Activated naive CD8-positive, alpha-beta T cell treated with anti-CD3 and anti-CD28 coated beads, Interleukin-2, amount 10 ng/mL, durations not matched to agents 7 days and 5 days (primary cell): ENCODE measurements at places on chromosomes 5 and 9. TPM values are rescaled to one million over a fixed set of nuclear protein-coding genes. Genes with fewer than 3 reads are reported as not detected.

DNA sequence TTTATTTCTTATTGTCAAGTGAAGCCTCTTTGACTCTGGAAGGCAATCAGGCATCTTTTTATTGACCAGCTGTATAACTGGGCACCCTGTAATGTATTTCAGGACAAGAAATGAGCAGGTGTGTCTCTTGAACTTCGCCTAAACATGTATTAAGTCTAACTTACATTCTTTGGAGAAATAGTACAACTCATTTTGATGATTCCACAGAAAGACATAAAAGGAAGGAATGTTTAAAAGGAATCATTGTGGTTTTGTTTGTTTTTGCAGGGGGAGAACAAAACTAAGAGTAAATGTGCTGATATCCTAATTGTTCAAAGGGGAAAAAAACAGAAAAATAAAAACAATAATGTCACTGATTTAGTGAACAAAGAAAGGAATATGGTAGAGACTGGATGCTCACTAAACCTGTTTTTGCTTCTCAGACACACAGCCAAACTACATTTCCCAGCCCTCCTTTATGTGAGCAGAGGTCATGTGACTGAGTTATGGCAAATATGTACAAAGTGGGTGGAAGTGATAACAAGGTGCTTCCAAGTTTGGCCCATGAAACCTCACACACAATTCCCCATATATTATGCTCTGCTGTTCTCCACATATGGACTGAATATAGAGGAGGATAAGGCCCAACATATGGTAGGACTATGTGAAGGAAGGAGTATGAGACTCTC lies 150.6 kb upstream of the ACOT12 start:
- peaks cover 2% of the 10 kb centered on the region for H3K36me3 ChIP-seq
- H3K4me3 ChIP-seq, result no peak overlapping the region
- DNase-seq, result no peak
- no peaks in the 10 kb centered on the region for H3K27me3 ChIP-seq
- no peak overlapping the region for H3K27ac ChIP-seq

DNA sequence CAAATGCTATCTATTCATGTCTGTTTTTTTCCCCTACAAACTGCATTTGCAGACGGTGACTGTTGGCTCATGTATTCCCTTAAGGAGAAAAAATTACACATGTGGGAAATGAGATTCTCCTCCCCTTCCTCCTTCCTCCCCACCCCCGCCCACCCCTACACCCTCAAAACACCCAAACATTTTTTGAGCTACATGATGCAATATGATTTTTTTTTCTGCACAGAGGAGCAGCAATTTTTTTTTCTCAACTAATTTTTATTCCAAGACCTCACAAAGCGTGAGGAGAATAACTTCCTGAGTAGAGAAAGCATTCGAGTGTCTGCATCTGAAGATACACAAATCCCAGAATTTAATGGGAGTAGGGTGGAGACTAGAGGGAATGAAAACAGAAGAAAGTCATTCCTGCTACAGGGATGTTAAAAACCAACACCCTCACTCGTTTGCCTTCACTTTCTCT lies 118.1 kb downstream of the PRDM6 start:
- no peak overlapping the region for H3K4me3 ChIP-seq
- no peak overlapping the region for H3K27ac ChIP-seq
- H3K36me3 ChIP-seq, result no peaks in the 10 kb centered on the region
- no peaks in the 10 kb centered on the region for H3K4me1 ChIP-seq
- H3K27me3 ChIP-seq, result peaks cover 3% of the 10 kb centered on the region

The SHISAL2B gene
- total RNA-seq, result not detected

The ZBED3 gene
- total RNA-seq, result 3.8 TPM

GRCh38 chr5:113776168-113776567 lies 262.7 kb downstream of the YTHDC2 start:
- no peak overlapping the region for H3K27ac ChIP-seq
- H3K4me3 ChIP-seq, result no peak overlapping the region
- H3K4me1 ChIP-seq, result no peaks in the 10 kb centered on the region

GRCh38 chr5:9231842-9232241 lies 314.0 kb downstream of the SEMA5A start:
- H3K27me3 ChIP-seq, result no peaks in the 10 kb centered on the region
- no peaks in the 10 kb centered on the region for H3K36me3 ChIP-seq
- DNase-seq, result no peak
- H3K4me3 ChIP-seq, result no peak overlapping the region
- H3K27ac ChIP-seq, result no peak overlapping the region
- no peaks in the 10 kb centered on the region for H3K4me1 ChIP-seq

DNA sequence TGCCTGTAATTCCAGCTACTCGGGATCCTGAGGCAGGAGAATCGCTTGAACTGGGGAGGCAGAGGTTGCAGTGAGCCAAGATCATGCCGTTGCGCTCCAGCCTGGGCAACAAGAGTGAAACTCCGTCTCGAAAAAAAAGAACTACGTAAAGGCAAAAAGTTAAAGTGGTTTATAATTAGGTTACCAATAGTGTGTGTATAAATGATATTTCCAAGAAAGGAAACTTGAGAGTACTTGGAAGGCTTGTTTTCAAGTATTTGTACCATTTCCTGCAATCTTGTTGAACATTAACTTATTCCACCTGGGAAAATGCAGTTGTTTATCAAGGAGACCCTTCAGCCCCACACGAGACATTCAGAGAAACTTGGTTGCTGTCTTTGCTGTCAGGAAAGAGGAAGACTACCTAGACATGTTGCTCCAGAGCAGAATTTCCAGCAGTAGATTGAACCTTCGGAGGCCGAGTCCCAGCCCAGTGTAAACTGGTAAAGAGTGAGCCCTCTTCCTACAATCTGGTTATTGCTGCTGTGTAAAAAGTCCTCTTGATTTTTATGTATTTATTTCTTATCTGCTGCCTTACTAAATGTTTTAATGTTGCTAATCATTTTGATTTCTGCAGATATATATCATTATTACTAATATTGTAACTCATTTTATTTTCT lies 30.1 kb downstream of the STXBP1 start:
- no peaks in the 10 kb centered on the region for H3K36me3 ChIP-seq
- no peak overlapping the region for H3K4me3 ChIP-seq
- no peak overlapping the region for H3K27ac ChIP-seq
- H3K4me1 ChIP-seq, result no peaks in the 10 kb centered on the region
- no peak for DNase-seq

The PCDHA7 gene
- total RNA-seq, result not detected

The IL9 gene
- not detected for total RNA-seq

GRCh38 chr9:16069671-16070454 lies 517.0 kb downstream of the CCDC171 start:
- H3K27ac ChIP-seq, result no peak overlapping the region
- H3K4me1 ChIP-seq, result no peaks in the 10 kb centered on the region
- no peaks in the 10 kb centered on the region for H3K36me3 ChIP-seq
- no peaks in the 10 kb centered on the region for H3K27me3 ChIP-seq

DNA sequence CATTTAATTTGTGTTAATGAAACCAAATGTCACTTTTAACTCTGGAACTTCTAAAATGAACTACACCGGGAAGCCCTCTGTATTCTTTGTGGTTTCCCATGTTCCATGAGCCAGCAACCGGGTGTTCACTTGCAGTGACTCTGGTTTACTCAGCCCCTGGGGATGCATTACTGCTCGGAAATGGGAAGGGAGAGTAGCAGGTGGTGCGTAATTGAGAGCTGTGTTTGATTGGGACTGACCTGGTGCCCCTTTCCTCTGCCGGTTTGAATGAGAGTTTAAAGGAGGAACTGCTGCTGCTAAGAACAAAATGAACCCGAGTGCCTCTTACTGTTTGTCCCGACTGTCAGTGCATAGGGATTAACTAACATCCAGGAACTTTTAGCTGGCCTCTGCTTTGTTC lies 100.1 kb upstream of the DHFR start:
- no peaks in the 10 kb centered on the region for H3K27me3 ChIP-seq
- peak overlapping the region; percentile 86 for H3K27ac ChIP-seq
- peaks cover 48% of the 10 kb centered on the region for H3K4me1 ChIP-seq
- H3K36me3 ChIP-seq, result peaks cover 59% of the 10 kb centered on the region
- H3K4me3 ChIP-seq, result peak overlapping the region; percentile 69
- DNase-seq, result no peak

GRCh38 chr5:136586196-136586595 lies 220.9 kb upstream of the TRPC7 start:
- no peaks in the 10 kb centered on the region for H3K36me3 ChIP-seq
- H3K27ac ChIP-seq, result no peak overlapping the region
- H3K4me3 ChIP-seq, result no peak overlapping the region
- no peak for DNase-seq

The BAAT gene
- total RNA-seq, result not detected

The BRD8 gene
- 75.5 TPM for total RNA-seq

DNA sequence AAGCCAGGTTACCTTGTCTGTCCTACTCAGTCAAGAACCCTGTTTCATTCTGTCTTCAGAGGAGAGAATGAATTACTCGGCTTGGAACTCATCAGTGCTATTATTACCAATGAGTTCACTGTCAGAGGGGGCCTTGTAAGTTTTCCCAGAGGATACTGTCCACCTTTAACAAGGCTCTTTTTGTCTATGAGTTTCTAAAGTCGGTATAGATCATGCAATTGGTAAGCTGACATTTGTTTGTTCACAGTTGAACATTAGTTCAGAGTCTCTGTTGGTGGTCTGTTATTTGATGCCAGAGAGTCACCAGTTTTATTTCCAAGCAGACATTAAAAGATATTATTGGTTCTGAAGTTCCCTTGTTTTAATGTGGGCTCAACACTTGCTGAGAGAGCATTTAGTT lies 58.1 kb upstream of the DHFR start:
- no peaks in the 10 kb centered on the region for H3K27me3 ChIP-seq
- no peak overlapping the region for H3K27ac ChIP-seq
- no peak for DNase-seq
- H3K36me3 ChIP-seq, result peaks cover 38% of the 10 kb centered on the region

DNA sequence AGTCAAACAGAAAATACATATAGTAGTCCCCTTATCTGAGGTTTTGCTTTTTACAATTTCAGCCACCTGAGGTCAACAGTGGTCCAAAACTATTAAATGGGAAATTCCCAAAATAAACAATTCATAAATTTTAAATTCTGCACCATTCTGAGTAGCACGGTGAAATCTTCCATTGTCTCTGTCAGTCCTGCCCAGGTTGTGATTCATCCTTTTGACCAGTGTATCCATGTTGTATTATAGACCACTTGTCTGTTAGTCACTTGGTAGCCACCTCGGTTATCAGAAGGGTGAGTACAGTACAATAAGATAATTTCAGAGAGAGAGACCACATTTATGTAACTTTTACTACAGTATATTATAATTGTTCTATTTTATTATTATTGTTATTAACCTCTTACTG lies 2.8 kb downstream of the CCDC152 start:
- H3K36me3 ChIP-seq, result no peaks in the 10 kb centered on the region
- H3K4me1 ChIP-seq, result peaks cover 3% of the 10 kb centered on the region
- H3K4me3 ChIP-seq, result no peak overlapping the region
- H3K27me3 ChIP-seq, result peaks cover 10% of the 10 kb centered on the region

- peaks cover 3% of the 10 kb centered on the region for H3K27me3 ChIP-seq
- no peaks in the 10 kb centered on the region for H3K36me3 ChIP-seq
- H3K4me3 ChIP-seq, result no peak overlapping the region
- no peak for DNase-seq
Observed at GRCh38 chr9:72978744-72979143, 25.9 kb upstream of the ALDH1A1 start.

DNA sequence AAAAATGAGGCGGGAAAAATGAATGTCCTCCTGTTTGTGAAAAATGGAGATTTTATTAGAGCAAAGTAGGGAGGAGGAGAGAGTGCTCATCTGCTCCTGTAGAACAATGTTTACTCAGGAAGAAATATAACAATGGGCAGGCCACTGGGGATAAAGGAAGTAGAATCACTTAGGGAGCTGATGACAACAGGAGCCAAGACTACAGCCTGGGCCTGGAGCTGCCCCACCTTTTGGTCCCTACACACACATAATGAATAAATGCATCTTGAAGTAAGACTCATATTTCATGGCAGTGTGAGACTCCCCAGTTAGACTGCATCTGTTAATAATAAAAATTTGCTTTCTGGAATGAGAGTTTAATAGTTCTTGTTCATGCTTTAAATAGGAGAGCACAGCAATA lies 1939.8 kb downstream of the EFNA5 start:
- no peak overlapping the region for H3K4me3 ChIP-seq
- H3K27me3 ChIP-seq, result no peaks in the 10 kb centered on the region
- no peak for DNase-seq
- H3K36me3 ChIP-seq, result no peaks in the 10 kb centered on the region
- no peaks in the 10 kb centered on the region for H3K4me1 ChIP-seq
- no peak overlapping the region for H3K27ac ChIP-seq

The UCK1 gene
- 38.8 TPM for total RNA-seq

The RPL37 gene
- 1,758 TPM for total RNA-seq

The OTULINL gene
- total RNA-seq, result 67.7 TPM

DNA sequence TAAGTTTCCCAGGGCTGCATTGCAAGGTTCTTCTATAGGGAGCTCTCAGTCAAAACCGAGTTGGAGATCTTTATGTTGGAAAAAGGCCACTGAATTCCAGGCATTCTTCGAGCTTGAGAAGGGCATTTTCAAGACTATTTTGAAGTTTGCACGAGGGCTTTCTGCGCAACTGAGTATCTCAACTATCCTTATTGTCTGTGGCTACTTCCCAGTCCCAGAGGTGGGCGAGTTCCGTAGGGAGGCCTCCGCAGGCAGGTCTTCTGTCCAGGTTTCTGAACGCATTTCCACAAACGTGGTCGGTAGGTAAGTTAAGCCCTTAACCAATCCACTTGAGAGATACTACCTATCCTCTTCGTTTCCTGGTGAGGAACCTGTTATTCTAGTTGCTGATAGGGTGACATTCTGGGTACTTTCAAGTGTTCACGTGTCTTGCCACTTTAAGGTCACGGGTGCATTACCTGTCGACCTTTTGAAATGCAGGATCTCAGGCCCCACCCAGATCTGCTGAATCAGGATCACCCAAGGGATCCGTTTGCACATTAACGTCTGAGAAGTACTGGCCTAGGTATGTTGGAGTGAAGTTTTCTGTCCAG lies 51.4 kb upstream of the TJP2 start:
- H3K27ac ChIP-seq, result no peak overlapping the region
- H3K4me1 ChIP-seq, result peaks cover 12% of the 10 kb centered on the region
- H3K36me3 ChIP-seq, result no peaks in the 10 kb centered on the region

GRCh38 chr9:1939926-1940368 lies 75.2 kb upstream of the SMARCA2 start:
- DNase-seq, result no peak
- no peaks in the 10 kb centered on the region for H3K27me3 ChIP-seq
- H3K4me1 ChIP-seq, result no peaks in the 10 kb centered on the region
- no peak overlapping the region for H3K27ac ChIP-seq

The CTNND2 gene
- not detected for total RNA-seq

DNA sequence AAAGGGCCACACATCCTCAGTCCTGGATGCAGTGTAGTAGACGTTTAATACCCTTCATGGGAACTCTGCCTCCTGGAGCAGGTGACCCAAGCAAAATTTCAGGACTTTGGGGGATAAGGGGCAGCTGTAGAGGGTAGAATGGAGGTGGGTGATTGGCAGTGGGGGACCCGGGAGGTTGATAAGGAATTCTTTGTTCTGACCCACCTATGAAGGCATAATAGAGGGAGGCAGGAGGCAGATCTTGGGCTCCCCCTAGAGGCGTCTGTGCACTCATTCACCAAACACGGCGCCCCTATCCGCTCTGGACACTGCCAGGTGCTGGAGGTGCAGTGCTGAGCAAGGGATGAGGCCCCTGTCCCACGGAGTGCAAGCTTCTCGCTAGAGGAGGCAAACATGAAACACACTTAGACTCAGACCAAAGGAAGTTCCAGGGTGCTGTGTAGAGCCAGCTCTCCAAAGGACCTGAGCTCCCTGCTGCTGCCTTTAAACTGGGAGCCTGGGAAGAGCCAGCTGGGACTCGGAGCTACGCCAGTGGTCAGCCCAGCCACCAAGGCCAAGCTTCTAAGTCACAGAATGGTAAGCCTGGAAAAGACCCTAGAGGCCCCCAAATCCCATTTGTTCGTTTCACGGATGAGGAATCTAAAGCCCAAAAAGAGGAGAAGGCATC lies 7.7 kb downstream of the IL17B start:
- H3K4me1 ChIP-seq, result peaks cover 3% of the 10 kb centered on the region
- no peak overlapping the region for H3K4me3 ChIP-seq
- no peak overlapping the region for H3K27ac ChIP-seq
